Stimulated activated CD8-positive, alpha-beta memory T cell treated with anti-CD3 and anti-CD28 coated beads, Interleukin-4, amount 100 ng/mL, for 1 hour (primary cell): ENCODE measurements at places on chromosomes 6 and 20.

DNA sequence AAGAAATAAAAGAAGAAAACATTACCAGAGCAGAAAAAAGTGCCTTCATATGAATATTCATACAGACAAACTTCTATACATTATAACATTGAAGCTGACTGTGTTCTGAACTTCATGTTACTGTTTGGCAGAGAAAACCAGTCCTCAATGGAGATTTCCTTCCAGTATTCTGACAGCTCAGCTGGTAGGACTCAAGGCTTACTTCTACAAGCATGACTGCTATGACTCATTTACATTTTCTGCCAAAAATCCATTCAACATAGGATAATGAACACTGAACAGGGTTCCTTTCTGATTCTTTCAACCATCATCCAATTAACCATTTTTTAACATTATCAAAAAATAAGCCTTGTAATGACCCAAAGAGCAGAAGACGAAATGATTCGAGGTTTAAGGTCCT lies 25.4 kb downstream of the COL9A1 start:
- DNase-seq, result no peak

DNA sequence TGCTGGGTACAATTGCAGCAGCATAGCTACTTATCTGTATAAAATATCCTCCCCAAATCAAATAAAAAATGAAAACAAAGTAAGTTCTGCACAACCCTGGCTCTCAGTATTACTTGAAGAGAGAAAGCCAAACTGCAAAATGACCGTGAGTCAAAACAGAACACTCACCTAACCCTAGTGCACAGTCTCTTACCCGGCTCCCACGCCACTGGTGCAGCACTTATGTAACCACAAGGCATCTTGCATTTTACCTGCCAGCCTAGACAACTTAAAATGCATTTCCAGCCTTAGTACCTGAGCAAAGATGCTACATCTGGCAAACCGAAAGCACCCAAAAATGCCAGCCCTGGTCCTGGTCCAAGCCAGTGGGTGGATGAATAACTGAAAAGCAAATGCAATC lies 12.4 kb upstream of the SIRPB1 start:
- no peak for DNase-seq

DNA sequence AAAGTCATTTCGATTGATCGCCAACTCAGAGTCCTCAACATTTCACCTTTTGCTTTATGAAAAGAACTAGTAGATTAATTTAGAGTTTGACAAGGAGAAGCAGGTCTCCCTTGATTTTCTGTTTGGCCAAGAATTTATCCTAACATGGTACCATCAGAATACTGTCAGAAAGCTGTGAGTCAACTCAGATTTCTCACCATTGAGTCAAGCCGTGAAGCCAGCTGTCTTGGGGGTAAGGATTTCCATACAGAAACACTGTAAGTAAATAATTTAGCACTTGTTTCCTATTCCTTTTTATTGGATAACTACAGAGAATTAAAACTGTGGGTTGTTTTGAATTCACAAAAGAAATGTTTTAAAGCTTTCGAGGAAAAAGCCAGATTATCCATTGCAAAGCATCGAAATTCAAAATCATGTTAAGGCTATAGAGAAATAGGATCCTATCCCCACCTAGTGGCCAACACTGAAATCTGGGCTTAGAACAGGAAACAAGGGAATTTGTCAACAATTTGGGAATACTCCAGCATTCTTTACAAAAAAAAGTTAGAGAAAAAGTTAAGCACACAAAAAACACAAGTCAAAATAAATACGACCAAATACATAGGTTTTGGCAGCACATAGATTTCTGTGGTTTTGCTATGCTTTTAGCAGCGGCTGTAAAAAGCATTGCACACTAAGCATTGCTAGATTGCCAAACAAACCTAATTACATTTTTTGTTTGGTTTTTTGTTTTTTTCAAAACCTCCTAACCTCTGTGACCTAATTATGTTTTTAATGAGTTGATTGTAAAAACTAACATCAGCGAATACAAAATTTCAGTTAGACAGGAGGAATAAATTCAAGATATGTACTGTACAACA lies 44.2 kb downstream of the COL11A2 start:
- DNase-seq, result no peak

- no peak for DNase-seq
Measured at GRCh38 chr6:37783025-37783855, 36.3 kb upstream of the ZFAND3 start.

GRCh38 chr6:41638935-41639808 lies 904 bp downstream of the MDFI start:
- DNase-seq, result no peak

- no peak for DNase-seq
Measured at GRCh38 chr20:4342609-4343008, 327.3 kb upstream of the RNF24 start.
